Epithelial cell of esophagus (primary cell): ENCODE measurements at places on chromosomes 3 and 15.

DNA sequence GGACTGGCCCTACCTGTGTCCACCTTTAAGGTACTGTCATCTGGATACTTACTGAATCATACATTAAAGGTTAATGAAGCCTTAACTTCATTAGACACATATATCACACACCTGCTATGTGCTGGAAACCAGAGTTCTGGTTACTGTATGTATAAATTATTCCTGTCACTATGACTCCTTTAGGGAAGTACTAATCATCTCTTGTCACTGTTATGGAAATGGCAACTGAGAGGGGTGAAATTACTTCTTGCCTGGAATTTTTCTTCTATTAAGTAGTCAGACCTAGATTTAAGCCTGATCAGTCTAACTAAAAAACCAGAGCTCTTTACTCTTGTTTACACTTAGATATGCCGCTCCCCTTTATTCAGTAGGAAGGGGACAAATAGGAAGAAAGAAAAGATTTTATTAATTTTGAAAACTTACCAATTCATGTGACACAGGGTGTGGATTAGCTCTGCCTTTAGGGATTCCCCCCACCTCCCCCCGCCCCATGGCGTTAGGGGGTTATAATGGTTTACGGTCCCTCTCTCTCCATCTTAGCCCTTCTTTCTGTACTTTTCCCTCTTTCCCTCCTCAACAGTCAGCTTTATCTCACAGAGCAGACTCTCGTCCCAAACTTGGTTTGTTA lies 152.5 kb downstream of the KLHL25 start:
- no peak for DNase-seq

DNA sequence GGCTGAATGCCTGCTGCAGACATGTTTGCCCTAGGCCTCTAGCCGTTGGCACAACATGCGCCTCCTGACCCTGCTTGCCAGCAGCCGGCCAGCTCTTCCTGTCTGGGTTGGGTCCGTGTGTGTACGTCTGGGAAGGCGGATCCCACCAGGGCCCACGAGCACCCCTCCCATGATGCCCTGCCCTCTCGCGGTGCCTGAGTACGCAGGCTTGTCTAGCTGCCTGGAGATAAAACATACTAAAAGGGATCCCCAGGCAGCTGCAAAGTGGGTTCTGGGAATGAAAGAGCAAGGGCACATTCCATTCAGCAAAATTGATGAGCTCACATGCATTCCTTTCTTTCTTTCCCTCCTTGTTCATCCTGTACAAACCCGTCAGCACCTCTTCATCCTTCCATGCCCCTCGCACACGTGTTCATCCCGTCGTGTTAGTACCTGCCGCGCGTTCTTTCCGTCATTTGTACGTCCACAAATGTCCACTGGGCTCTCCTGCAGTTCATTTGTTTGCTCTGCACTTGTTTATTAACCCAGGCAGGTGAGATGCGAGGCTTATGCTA lies 74.3 kb downstream of the FBLN2 start:
- peak; percentile 98 for DNase-seq

DNA sequence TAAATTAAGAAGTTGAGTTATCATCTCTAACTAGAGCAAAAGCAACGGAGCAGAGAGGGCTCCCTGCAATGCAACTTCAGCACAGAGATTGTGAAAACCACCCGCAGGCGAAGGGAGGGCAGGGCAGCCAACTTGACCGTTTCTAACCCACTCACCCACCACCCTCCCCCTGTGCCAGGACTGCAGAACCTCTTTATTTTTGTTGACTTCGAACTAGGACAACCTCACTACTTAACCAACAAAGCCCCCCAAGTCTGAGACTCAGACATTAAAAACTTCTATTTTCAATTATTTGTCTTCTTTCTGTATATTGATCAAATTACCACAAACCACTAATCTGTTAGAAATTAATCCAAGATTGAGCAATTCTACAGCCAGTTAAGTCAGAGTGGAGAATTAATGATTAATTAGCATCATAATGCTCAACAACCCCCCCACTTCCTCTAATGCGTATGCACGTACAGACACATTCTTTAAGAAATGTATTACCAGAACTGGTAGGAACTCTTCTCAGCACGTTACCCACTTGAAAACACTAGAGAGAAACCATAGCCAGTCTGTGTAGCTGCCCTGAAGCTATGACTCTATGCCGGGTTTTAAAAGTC lies 2.0 kb downstream of the MGLL start:
- DNase-seq = peak; percentile 65

DNA sequence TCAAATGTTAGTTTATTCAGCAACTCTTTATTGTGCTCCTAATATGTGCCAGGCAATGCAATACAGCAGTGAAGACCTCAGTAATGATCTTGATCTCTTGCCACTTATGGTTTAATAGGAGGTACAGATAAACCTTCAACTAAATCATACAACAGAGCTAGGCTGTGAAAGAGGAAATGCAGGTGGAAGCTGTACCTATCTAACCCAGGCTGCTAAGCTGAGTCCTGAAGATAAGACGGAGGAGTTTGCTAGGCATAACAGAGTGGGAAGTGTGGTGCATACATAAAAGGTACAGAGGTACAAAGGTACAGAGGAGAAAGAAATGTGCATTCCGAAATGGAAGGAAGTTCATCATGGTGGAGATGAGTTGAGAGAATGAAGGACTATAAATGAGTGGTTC lies 35.0 kb downstream of the KBTBD8 start:
- no peak for DNase-seq

DNA sequence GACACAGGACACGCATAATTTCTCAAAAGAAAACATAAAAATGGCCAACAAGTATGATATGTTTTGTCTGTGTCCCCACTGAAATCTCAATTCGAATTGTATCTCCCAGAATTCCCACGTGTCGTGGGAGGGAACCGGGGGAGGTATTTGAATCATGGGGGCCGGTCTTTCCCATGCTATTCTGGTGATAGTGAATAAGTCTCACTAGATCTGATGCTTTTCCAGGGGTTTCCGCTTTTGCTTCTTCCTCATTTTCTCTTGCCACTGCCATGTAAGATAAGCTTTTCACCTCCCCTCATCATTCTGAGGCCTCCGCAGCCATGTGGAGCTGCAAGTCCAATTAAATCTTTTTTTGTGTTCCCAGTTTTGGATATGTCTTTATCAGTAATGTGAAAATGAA lies 12.1 kb upstream of the POU1F1 start:
- DNase-seq = no peak

GRCh38 chr3:185071287-185071800 lies 81.5 kb downstream of the C3orf70 start:
- DNase-seq = no peak
